Stimulated activated CD4-positive, alpha-beta T cell treated with anti-CD3 and anti-CD28 coated beads, Interleukin-4, amount 100 ng/mL, for 24 hours (primary cell): ENCODE measurements at places on chromosomes 12 and 14.

- DNase-seq = no peak
Measured at GRCh38 chr14:73223049-73223448, 14.3 kb upstream of the PAPLN start.

DNA sequence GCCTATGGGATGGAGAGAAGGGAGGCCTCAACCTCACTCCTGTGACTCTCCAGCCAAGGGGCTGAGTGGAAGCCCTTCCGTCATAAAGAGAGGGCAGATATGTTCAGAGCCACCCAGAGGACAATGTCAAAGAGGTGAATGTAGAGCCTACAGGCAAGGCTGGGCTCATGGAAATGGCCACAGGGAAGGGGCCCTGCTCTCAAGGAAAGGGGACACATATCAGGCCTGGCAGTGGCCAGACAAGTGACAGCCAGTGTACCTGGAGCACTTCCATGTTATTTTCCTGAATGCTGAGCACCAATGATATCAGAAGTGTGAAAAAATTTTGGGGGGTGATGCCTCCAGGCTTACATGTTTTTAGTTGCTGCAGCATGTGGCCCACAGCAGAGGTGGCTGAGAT is 36.6 kb upstream of the DDX11 start:
- no peak for DNase-seq

GRCh38 chr14:30195941-30196340 is 268.3 kb upstream of the PRKD1 start:
- no peak for DNase-seq

DNA sequence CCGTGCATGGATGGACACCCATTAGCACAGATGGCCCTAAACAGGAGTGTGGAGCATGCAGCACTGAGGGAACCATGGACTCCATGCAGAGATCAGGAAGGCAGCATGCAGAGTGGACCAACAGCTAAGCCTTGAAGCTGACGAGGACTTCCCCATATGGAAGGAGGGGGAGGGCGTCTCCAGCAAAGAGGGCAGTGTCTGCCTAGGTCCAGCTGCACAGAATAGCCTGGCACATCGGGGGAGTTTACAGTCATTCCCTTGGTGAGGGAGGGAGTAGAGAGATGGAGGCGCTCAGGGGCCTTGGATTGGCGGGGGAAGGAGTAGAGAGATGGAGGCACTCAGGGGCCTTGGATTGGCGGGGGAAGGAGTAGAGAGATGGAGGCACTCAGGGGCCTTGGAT is 64.5 kb downstream of the ANKRD9 start:
- DNase-seq = no peak

DNA sequence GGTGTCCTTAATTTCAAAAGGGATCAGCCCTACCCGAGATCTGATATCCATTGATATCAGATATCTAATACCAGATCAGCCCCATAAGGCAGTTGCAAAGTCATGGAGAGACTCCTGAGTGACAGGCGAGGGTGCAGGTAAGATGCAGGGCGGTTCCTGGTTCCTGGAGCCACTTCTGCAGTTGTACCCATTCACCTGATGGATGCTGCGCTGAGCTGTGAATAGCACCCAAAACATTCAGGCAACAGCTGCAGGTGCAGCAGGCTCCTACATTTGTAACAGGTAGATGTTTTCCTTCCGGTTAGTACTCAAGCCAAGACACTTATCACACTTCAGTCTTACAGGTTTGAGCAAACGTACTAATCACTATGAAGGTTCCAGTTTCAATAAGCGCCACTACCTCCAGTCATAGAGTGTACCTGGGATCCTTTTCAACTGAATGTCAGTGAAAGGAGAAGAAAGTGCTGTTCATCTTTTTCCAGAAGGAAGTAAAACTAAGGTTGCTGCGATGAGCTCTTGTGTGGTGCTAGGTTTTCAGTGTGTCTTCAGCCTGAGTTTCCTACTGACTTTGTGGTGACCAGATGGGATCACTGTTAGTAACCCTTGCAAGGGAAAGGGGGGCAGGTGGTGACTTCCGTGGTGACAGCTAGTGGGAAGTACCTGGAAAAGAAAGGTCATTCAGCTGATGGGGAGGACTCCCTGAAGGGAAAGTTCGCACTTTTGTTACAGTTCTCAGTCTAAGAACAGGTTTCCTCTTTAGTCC is 1.9 kb downstream of the ATP6V0A2 start:
- DNase-seq = peak; percentile 62

DNA sequence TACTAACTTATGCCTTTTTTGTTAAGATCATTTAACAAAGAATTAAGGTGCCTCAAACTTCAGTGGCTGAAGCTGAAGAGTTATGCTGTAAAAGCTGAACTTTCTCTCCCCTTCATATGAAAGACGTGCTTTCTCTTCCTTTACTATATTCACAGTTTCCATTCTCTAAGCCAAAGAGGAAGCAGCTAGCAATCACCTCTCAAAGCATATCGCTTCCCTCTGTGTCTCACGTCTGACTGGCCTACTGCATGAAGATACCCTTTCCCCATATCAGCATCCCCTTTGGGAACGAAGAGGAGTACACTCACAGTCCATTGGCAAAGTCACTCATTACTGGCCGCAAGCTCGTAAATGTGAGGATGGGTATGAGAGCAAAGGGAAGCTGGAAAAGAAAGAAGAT is 34.9 kb downstream of the SLC11A2 start:
- no peak for DNase-seq

DNA sequence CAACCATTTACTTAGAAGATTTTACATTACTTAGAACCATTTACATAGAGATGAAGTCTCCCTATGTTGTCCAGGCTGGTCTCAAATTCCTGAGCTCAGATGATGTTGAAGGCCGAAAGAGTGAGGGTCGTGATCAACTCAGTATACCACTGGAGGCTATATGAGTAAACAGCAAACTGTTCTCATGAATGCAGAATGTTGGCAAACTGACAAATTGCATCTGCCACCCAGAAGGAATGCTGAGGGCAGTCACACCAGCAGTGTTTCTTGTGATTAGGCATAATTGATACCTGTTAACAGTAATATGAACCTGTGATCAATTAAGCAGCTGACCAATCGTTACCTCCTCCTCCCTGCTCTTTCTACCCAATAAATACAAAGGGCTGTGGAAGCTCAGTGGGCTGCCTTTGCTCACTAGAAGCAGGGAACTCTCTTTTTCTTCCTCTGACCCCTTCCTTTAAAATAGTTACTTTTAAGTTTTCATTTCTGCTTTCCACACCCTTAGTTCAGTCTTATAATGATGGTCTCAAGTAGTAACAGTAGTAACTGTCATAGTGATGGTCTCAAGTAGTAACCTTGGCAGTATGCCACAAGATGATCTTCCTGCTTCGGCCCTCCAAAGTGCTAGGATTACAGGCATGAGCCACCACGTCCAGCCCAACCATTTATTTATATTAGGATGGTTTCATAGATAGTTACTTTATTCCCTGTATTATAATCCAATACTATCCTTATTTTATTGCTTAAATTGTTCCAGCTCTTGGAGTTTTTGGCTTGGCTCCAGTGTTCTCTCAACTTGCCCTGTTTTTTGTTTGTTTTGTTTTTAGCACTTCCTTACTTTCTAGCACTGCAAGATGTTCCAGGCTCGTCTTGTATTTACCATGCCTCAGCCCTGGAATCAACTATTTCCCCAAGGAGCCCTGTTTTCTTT is 25.8 kb downstream of the LIMA1 start:
- DNase-seq = no peak

DNA sequence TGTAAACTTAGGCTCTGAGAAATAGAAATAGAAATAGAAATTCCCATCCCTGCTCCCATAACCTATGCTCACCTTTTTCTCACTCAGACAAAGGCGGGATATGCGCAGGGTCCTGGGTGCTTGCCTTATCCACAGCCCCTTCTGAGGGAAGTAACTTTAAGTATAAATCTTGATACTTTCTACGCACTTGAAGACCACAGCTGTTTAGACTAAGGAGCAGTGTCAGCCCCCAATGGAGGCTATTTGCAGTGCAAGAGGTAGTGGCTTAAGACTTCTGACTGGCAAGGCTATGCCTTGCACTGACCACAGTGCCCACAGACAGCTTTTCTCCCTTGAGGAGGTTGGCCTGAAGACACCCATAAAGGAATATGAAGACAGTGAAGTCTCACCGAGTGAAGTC is 35.2 kb downstream of the ASCL1 start:
- DNase-seq = no peak

GRCh38 chr12:80698847-80699542 is 8.4 kb upstream of the MYF6 start:
- no peak for DNase-seq

- no peak for DNase-seq
Measured at GRCh38 chr14:91774140-91775096, 42.5 kb upstream of the CATSPERB start.

DNA sequence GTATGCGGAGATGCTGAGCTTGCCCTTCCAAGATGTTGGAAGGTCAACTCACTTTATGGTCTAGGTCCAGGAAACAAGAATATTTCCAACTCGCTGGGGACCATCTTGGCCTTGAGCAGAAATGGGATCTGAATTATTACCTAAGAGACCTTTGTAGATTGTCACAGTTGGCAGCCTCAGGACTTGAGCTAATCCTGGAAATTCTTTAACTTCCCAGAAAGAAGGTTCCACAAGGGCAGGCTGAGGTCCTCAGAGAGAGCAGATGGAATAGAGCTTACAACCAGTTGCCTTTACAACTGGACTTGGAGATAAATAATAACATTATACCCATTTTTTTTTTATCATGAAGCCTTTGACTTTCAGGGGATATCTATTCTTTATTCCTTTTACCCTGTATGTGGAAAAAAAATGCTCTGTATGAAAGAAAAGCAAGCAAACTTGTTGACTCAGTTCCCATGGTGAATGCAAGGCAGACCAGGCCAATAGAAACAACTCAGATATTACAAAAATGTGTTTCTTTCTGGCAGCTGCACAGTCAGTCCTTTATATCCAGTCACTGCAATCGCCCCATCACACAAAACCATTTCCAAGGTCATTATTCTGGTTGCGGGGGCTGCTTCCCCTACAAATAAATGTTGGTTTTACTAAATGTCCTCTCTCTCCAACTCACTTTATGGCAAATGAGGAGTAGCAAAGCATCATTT is 401.4 kb downstream of the ZFP36L1 start:
- no peak for DNase-seq

DNA sequence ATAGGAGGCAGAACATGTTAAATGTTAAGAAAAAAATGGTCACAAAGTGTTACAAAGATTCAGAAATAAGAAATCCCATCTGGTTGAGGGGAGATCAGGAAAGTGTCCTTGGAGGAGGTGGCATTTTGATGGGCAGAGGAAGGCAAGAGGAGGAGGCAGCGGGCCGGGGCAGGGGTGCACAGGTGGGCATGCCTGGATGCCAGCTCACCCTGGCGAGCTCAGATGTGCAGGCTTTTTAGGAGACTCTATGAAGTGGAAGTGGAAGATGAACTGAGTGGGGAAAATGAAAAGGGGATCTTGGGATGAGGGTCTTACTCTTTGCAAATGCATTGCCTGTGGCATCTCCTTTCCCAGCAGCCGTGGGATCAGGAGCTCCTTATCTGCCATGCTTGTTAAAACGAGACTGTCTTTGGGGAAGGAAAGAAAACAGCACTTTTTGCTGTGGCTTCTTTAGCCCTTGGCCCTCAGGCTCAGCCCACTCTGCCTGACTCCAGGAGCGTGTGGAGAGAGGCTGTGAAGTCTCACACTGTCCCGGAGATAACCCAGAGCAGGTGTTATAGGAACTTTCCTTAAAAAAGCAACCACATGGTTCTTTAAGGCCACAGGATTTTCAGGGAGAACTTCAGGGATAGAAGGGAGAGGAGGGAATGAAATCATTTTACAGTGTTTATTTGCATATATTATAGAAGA is 62.6 kb downstream of the ELK3 start:
- no peak for DNase-seq

GRCh38 chr12:60173224-60174170 is 577.7 kb downstream of the SLC16A7 start:
- DNase-seq = no peak

DNA sequence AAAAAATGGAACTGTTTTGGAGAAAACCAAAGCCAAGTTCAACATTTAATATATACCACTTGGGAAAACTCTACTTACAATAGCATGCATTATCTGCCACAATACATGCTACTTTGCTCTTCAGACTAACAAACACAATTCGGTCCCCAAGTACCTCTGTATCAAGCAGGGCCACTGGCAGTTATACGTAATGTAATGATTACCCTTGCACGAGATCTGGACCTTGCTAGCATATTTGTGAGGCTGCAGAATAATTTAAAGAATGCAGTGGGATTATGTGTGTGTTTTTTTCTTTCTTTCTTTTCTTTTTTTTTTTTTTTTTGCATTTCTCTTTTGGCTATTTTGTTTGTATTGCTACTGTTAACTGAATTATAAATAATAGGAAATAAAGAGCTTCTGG is 22.8 kb upstream of the PYGL start:
- DNase-seq = no peak

DNA sequence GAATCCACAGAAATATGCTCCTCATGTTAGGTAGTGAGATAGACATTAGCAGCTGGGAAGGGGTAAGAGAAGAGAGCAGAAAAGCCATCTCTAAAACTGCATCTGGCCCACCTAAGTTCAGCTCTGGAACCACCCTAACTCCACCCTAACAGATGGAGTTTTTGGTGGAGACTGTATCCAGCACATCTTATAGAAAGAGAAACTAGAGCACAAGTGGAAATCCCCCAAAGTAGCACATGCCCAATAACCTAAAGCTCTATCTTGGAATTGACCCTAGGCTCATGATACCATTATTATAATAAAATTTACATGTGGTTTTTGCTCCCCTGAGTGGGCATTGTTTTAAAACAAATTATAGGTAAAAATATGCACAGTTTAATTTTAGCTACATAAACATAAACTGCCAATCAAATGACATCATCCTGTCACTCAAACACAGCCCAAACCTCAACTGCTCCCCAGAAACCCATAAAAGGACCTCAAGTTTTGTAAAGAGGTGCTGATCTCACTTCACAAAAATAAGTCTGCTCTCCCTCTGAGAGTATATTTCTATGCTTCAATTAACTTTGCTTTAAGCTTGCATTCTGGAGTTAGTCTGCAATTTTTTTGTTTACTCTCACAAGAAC is 206.4 kb downstream of the PIK3C2G start:
- DNase-seq = no peak

DNA sequence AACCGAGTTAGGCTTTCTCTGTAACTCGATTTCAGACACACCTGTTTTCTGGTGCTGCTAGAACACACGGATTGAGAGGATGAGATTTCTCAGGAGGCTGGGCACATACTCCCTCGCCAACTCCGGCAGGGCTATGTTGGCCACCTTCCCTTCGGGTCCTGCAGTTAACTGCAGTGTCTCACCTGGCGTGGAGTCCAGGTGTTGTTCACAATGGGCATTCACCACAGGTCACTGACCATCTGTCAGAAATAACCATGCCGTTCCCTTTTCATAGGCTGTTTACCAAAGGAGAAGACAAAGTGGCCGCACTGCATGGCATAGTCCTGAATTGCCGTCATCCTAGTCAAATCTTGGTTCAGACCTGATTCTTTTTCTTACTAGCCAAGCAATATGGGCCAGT is 5.5 kb upstream of the KCNH3 start:
- no peak for DNase-seq

GRCh38 chr12:5138256-5138655 is 94.6 kb downstream of the KCNA5 start:
- DNase-seq = no peak

GRCh38 chr12:11728154-11728755 is 78.8 kb downstream of the ETV6 start:
- no peak for DNase-seq
